ENCODE measurements at places on chromosomes 3 and 15.

- DNase-seq: no peak
These were observed 59.4 kb upstream of the FLNB start for GRCh38 chr3:57948781-57949242.

GRCh38 chr3:150033721-150034120, 63.0 kb upstream of the PFN2 start:
- DNase-seq: no peak

DNA sequence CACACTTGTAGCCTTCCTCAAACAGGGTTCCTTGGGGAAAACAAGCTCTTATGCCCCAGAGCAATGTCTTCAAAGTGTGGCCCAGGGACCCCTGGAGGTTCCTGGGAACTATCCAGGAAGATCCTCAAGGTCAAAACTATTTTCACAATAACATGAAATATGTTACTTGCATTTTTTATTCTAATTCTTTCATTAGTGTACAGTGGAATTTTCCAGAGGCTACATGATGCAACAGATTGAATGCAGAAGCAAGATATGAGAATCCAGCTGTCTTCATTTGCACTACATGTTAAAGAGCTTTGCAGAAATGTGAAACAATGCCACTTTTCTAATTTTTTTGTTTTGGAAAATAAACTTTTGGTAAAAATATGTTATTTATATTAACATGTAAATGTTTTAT, 190.9 kb downstream of the SLC9A9 start:
- DNase-seq: no peak

- no peak for DNase-seq
These were observed 13.6 kb downstream of the CALML4 start for GRCh38 chr15:68191555-68191954.

- DNase-seq: peak; percentile 29
These were observed 1.4 kb downstream of the FYTTD1 start for GRCh38 chr3:197750858-197751737.

GRCh38 chr3:192039593-192039992, 578.6 kb downstream of the PYDC2 start:
- DNase-seq: no peak

DNA sequence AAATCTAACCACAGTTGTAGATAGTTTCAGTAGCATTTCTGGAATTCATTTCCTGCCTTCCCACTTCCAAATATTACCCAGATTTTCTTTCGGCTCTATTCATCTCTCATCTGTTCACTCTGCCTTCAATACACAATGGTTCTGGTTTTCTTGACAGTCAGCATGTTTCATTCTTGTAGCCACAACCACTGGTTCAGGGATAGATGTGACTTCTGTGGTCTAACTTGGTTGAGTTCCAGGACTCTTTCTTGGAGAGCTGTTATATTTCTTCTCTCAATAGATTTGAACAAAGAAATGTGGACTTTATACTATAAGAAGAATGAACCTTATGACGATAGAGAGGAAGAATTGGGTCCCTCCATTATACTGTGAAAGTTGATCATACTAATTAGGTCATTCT, 228.8 kb downstream of the NSUN3 start:
- no peak for DNase-seq

- DNase-seq: no peak
These were observed 61.7 kb upstream of the PIAS1 start for GRCh38 chr15:67992411-67992810.

DNA sequence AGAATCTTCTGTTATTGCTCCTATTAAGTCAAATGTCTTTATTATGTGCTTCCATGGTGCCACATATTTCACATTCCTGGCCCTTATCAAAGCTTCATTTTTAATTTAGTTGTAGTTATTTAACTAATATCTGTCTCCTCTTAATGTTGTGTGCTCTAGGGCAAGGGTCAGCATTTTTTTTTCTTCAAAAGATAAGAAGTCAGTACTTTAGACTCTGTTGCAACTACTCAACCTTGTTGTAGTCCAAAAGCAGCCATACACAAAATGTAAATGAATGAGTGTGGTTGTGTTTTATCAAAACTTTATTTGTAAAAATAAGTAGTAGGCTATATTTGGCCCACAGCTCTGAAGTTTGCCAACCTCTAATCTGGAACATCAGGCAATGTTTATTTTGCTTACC, 394.7 kb upstream of the CBLB start:
- no peak for DNase-seq

DNA sequence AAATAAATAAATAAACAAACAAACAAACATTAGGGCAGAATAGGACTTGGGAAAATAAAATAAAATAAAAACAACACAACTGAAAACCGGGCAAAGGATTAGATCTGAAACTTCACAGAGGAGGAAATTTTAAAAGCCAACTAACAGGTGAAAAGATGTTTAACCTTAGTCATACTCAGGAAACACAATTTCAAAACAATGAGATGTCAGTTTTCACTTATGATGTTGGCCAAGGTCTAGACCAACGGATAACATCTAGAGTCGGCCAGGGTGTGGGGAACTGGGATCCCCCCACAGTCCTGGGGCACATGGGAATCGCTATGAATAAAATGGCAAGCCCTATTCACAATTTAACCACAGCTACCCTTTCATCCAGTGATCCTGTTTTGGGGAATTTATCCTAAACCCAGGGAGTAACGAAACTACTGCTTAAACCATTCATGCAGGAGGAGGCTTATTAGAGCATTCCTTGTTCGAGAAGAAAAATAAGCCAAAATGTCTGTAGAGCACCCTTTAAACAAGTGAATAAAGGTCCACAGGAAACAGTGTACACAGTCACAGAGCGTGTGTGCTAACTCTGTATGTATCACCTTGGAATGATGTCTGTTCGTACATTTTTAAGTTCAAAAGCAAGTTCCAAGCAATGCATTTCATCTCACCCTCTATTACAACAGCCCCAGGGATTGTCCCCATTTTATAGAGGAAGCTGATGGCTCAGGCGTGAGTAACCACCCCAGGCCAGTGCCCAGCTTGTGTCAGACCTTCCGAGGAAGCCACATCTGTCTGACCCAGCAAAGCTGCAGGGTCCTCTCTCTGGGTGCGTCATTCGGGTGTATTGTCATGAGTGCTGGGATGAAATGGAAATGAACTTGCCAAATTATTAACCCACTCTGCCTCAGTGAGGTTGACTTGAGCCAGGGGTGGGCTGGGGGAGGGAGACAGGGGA, 6.3 kb upstream of the ANPEP start:
- peak; percentile 72 for DNase-seq

GRCh38 chr3:197734667-197735318, 1.9 kb downstream of the RUBCN start:
- DNase-seq: no peak

GRCh38 chr3:9897408-9898372, 5.0 kb upstream of the IL17RE start:
- peak; percentile 74 for DNase-seq

- no peak for DNase-seq
These were observed 65.1 kb upstream of the KLF13 start for GRCh38 chr15:31261266-31262142.

- DNase-seq: no peak
These were observed 282.5 kb downstream of the RPLP1 start for GRCh38 chr15:69735121-69735520.

DNA sequence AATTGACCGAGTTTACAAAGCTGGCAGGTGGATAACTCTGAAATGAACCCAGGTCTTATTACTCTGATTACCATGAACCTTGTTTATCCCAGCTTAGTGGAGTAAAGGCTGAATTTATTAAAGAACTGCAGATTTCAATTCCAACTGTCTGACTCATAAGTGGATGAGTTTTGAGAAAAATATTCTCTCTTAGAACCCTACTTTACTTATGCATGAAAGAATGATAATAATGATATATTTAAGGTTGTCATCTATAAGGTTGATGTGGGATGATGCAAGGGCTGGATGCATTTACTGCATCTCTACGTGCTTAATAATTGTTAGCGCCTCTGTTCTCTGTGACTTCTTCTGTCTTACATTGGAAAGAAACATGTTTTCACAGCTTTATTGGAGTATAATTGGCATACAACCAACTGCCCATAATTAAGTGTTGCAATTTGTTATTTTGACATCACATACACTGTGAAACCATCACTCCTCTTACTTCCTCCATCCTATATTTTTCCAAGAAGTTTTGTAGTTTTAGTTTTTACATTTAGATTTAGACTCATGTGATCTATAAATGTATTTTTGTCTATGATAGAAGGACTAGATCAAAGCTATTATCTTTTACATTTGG, 771.2 kb upstream of the ARRDC4 start:
- DNase-seq: peak; percentile 13

- no peak for DNase-seq
These were observed 335.7 kb upstream of the PPP2R3A start for GRCh38 chr3:135629701-135630408.

DNA sequence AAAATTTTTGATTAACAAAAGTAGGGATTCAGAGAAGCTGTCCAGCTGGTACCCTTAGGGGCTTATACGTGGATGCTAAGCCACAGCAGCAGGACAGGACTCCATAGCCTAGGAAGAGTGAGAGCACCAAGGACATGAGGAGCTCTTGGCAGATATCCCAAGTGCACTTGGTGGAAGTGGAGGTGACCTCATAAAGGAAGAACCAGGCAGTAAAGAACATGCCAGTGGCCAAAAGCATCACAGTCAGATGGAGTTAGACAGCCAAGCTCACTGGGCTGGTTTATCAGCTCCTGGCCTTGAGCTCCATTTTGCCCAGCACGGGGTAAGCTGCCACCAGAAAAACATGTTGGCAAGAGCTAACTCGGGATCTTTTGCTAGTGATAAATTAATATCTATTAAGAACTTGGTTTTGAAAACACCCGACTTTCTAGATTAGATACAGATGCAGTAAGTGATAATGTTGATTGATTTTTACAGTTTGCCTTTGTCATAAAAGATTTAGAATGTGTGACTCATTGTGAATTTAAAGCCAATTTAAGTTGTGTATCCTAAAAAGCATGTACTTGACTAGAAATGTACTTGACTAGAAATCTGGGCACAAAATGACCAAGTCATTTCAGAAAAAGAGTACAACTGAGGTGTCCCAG, 108.0 kb downstream of the CMSS1 start:
- peak; percentile 86 for DNase-seq

DNA sequence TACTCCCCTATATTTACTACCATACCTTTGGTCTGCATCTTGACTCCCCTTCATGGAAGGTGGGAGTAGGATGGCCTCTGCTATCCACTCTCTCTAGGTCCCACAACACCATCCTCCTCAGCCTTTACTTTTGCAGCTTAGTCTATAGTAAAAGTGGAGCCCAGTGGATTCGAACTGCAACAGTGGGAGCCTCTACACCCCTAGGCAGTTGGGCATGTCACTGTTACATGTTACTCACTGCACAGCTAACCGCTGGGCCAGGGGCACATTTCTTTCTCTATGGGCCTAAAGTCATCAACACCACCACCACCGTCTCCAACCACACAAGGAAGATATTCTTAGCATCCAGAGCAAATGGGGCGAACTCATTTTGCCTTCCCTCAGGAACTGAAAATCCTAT, 62.9 kb downstream of the KLF13 start:
- no peak for DNase-seq

Measured in A172 (cell line).